HepG2 (cell line): ENCODE measurements at places on chromosomes 16 and 17. TPM values are rescaled to one million over a fixed set of nuclear protein-coding genes. Genes with fewer than 3 reads are reported as not detected.

Gene ZNF18
- 5.4 and 6.7 TPM in 2 replicates for total RNA-seq

Gene CTRL
- 1.1 and 2.7 TPM in 2 replicates for total RNA-seq

Gene APOH
- total RNA-seq: 2,482 and 4,846 TPM in 2 replicates

Gene SOX8
- 0.15 and 0.20 TPM in 2 replicates for total RNA-seq

Gene MFSD6L
- not detected in 2 replicates for total RNA-seq

Gene CDYL2
- total RNA-seq: 0.20 and 0.35 TPM in 2 replicates

Gene GP2
- 0.69 and 0.88 TPM in 2 replicates for total RNA-seq

Gene CD300H
- not detected in 2 replicates for total RNA-seq

DNA sequence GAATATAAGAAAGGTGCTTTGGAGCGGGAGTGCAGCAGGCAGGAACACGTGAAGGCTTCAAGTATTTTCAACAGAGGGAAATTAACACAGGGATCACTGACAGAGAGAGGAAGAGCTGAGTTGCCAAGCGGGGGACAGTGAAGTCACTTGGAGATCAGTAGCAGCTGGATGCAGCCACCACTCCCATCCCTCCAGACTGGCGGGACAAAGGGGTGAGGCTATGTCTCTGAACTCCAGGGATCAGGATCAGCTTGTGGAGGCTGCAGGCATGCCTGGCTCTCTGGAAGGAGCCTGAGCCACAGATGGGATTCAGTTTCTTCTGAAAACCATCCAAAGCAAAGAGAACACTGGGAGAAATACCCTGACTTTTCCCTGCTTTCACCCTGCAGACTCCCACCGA lies 113.7 kb upstream of the IRX3 start:
- no peak for DNase-seq

- DNase-seq: peak; percentile 82
Observed at GRCh38 chr16:28617874-28618273, 8.0 kb upstream of the SULT1A1 start.

- no peak for DNase-seq
Observed at GRCh38 chr17:27669136-27669535, 38.1 kb downstream of the LGALS9 start.

DNA sequence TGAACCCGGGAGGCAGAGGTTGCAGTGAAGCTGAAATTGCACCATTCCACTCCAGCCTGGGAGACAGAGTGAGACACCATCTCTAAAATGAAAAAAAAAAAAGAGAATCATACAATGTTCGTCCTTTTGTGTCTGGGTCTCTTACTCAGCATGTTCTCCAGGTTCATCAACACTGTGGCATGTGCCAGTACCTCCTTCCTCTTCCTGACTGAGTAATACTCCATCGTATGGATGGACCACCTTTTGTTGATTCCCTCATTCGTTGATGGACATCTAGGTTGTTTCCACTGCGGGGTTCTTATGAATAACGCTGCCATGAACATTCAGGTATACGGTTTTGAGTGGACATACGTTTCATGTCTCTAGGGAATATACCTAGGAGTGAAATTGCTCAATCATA lies 4.1 kb upstream of the HS3ST6 start:
- no peak for DNase-seq

- DNase-seq: no peak
Observed at GRCh38 chr17:2063261-2064146, 8.6 kb downstream of the HIC1 start.

DNA sequence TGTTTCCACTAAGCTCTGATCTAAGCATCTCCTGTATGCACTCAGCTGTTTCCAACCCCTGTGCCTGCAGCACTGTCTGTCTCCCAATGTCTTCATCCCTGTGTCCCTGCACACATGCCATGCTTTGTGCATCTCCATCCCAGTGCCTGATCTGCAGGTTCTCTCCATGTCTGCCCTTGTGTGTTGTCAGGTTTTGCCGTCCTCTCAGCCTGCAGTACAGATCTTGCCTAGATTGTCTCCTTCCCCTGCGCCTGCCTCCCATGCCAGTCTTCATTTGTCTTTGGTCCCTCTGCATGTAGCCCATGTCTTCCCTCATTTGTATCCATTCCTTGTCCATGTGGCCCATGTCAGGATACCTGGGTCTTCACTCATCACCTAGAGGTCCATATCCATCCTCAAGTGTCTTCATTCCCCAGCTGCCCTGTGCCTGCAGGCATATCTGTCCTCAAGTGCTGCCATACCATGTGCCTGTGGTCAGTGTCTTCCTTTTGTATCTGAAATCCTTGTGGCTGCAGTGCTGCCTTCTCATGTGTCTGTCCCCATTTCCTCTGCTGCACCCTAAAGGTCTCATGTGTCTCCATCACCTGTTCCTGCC lies 71.5 kb downstream of the TNFRSF13B start:
- DNase-seq: no peak

DNA sequence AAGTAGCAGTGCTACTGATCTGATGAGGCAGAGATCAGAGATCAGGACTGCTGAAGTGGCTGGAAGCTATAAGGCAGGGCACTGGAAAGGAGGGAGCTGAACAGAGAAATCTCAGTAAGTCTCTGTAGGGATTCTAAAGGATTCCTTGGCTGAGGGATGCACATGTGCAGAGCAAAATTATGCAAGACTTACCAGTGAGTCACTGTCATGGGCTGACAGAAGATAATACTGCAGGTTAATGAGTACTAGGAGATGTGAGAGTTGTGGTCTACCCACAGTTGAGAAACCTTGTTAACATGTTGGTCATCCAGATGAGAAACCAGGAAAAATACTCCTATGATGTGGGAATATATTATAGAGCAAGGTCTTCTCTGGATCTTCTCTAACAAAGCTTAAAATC lies 378.1 kb downstream of the HAPSTR1 start:
- peak; percentile 62 for DNase-seq

GRCh38 chr16:5551909-5552308 lies 454.3 kb upstream of the EEF2KMT start:
- DNase-seq: no peak

DNA sequence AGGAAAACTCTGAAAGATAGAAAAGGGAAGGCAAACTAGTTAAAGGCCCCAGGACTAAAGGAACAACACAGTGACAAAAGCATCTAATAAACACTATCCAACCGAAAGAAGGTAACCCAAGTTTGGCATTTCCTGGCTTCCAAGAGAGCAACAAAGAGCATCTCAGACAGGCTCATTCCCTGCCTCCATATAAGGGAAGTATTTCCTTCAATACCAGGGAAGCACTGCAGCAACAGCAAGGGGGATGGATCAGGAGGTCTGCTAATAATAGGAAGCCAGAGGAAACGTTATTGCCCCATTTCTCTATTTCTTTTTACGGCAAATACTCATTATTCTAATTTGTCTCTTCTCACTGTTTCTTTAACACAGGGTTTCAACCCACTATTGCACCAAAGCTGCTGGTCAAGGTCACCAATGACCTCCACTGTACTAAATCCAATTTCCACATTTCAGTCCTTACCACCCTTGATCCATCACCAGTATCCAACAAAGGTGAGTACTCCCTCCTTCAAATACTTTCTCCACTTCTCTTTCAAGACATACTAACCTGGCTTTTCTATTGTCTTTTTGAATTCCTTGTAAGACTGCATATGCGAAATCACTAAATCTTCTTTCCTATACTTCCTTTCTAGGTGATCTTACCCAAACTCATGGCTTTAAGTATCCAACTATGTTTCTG lies 86.1 kb downstream of the KANSL1 start:
- no peak for DNase-seq

DNA sequence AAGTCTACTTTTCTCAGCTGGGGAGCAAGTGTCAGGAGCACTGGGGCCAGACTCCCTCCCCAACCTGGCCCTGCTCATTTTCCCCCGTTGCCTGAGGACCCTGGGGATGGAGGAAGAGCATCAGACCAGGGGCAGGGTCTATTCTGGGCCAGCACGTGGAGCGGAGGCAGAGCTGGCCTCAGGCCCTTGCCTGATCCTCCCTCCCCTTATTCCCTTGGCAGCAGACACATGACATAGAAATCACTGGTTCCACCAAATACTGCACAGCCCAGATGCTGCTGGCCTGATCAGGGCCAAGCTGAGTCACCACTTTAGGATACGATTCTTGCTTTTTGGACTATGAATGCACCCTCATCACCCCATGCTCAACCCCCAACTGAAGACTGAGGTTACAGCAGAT lies 15.8 kb upstream of the AGRP start:
- DNase-seq: no peak

DNA sequence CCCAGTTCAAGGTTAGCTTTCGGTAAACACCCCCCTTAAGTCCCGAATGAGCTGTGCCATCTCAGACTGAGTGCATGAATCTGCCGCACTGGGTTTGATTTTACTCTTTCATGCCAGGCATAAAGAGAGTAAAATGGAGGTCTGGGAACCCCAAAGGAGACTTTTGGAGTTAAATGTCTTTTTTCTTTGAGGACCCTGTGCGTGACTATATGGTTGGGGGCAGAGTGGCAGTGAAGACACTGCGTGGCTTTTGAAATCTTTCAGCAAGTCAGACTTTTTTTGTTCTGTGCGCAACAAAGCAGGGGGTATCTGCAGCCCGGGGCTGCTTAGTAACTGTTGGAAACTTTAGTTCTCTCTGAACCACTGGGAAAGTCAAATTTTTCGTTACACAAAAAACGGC lies 392.9 kb upstream of the SALL1 start:
- DNase-seq: no peak
